ENCODE measurements at places on chromosomes 12 and 14.

DNA sequence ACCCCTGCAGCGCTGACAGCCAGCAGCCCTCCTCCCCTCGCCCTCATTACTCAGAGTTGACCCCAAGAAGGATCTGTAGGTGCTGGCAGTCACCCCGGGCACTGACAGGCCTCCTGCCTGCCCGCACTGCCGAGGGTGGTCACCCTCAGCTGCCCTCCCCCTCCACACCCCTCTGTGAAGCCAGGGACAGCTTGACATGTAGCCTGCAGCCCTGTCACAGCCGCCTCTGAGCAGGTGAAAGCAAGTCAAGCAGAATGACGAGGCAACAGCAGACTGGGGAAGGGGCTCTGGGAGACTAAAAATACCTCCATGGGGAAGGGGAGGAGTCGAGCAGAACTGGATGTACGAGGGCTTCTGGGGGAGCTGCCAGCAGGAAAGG, 178.1 kb downstream of the DPF3 start:
- no peak for DNase-seq

DNA sequence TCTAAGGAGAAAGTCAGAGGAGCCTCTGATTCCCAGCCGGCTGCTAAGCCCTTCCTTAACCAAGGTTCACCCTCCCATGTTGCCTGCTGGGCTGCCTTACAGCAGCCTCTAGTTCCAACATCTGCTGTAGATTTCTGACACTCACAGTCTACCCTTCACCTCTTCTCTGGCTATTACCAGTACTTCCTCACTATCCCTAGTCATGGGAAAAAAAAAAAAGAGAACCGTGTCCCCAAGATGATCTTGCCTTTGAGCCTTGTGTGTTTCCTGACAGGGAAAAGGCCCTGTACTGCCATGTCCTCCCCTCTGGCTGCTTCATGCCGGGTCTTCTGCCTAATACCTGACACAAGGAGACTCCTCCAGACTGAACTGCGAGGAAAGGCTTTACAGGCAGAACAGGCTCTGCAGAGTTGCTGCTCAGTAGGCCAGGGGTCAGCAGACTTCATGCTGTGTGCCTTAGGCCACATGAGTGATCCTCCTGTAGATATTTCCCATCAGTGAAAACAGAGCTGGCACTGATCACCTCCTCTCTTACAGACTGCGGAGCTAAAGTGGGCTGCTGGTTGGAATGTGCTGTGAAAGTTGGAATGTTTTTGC, 46.8 kb downstream of the PRKCH start:
- DNase-seq: no peak

GRCh38 chr14:50602035-50602434, 42.1 kb downstream of the ATL1 start:
- DNase-seq: no peak

DNA sequence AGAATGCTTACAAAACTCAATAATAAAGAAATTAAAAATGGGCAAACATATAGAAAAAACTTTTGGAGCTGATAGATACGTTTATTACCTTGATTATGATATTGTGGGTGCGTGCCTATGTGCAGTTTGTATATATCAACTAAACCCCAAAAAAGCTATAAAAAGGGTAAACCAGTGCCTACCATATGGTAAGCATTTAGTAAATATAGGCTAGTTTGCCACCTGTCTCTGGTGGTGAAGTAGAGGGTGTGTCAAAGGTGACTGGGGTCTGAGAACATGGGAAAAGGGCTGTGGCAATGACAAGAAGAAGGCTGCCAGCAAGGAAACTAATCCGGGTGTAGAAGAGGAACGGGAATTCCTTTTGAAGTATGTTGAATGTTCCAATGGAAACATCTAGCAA, 18.3 kb downstream of the GALNT8 start:
- no peak for DNase-seq

DNA sequence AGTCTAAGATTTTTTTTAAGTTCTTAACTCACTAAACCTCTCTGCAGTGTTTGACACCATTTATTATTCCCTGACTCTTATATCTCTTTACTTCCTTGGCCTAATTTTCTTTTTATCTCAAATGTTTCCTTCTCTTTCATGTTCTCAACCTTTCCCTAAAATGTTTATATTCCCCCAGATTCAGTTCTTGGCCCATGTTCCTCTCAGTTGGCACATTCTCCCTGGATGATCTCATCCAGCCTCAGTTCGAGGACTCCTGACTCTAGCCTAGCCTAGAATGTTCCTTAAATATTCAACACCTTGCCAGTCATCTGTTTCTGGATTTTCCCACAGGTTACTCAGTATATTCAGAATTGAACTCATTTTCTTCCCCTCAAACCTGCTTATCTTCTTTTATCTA, 81.3 kb downstream of the SCN8A start:
- DNase-seq: no peak

GRCh38 chr12:89151536-89151935, 200.8 kb downstream of the DUSP6 start:
- DNase-seq: no peak

GRCh38 chr12:92530706-92531105, 172.1 kb upstream of the PLEKHG7 start:
- DNase-seq: no peak
